ENCODE measurements at places on chromosomes 12 and 14.

GRCh38 chr12:85996280-85996679 is 122.2 kb downstream of the NTS start:
- no peak for DNase-seq

- DNase-seq = no peak
Measured at GRCh38 chr14:57302883-57303282, 34.1 kb downstream of the AP5M1 start.

- no peak for DNase-seq
Measured at GRCh38 chr14:30355431-30355913, 203.5 kb upstream of the G2E3 start.

DNA sequence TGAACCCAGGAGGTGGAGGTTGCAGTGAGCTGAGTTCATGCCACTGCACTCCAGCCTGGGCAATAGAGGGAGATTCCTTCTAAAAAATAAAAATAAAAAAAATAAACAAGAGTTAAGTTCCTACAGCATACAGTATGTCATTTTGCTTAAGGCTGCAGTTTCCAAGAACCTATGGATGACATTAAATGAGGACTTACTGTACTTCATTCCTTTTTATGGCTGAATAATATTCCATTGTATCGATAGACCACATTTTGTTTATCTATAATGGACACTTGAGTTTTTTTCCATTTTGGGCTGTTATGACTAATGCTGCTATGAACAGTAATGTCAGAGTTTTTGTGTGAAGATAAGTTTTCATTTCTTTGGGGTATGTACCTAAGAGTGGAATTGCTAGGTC is 17.4 kb downstream of the RASAL1 start:
- DNase-seq = no peak

DNA sequence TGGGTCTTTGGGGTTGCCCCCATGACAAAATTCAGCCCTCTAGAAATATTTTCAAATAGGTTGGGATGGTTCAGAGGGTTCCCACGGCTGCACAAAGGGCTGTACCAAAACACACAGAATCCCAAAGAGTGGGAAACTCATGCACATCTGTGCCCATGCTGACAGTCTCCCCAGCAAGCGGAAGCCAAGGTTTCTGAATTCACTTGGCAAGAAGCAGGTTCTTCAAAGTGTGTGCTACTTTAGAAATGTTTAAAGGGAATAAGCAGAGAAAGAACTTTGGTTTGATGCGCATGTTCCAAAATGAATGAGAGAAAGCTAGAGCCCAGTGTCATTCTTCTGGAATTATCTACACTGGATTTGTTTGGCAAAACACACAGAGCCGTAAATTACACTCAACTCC is 46.7 kb downstream of the FOXN3 start:
- no peak for DNase-seq

DNA sequence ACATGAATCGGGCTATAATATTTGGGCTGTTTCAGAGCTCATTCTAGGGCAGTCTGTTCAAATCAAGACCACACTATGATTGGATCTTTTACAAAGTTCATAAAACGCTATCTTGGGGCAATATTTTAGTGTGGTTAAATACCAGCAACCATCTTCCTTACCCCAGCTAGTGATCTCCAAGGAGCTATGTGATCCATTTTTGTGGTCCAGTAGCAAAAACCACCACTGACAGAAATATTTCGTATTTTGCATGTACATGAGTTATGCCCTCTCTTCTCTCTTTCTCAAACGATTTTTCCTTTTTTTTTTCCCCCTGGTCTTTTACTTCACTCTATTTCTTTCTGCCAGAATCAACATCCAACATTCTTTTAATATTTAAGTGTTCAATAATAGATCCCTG is 280.6 kb upstream of the KITLG start:
- DNase-seq = no peak

DNA sequence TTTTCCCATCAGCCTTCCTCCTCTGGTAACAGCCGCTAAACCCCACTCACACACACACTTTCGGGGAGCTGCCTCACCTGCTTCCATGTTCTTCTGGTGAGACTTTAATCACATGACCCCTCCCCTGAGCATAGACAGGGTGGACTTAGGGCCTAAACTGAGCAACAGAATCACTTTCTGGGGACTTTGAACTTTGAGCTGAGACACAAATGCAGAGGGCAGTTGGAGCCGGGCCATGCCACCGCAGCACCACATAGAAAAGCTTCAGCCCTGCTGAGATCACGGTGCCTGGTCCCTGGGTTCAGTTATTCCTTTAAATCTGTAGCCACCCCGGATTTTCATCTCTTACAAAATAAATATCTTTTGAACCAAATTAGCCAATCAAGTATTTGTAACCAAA is 18.4 kb upstream of the MAP3K9 start:
- DNase-seq = no peak

DNA sequence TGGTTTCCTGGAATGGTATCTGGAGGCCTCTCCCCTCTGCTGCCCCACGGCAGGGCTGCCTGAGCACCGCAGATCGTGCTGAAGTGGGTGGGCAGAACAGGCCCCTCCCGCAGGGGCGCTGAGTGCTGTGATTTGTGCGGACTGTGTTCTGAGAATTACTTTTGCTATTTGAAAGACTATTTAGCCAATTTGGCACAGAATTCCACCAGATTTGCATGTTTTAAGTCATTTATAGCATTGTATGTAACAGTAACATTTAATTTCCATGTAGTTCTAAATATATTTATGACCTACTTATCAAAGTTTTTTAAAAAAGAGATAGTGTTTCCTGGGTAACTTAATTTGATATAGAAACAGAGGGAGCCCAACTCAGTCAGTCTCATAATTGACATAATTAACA is 55.3 kb downstream of the TNFAIP2 start:
- no peak for DNase-seq

DNA sequence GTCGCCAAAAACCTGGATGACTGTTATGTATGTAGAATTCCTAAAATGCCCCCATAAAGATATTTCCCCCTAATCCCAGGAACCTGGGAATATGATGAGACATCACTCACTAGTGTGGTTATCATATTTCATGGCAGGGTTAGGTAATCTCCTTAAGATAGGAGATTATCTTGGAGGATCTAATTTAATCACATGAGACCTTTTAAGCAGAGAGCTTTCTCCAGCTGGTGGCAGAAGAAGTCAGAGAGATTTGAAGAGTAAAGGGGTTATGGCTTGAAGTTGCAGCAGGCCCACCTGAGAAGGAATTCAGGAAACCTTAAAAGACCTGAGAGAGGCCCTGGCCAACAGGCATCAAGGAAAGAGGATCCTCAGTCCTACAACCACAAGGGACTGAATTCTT is 53.6 kb downstream of the DYRK2 start:
- no peak for DNase-seq

DNA sequence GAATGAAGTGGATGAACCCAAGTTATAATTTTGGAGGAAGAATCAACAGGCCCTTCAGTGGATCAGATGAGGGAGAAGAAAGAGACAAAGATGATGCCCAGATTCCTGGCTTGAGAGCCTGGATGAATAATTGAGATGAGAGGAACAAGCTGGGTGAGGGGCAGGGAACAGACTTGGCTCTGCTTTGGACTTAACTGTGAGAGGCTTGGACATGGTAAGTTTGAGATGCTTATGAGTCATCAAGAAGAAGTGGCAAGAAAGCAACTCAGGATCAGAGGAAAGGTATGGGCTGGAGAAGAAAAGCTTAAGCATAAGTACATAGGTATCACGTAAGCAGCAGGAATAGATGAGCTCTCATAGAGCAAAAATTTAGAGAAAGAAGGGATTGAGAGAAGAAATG is 55.3 kb downstream of the FIGNL2 start:
- DNase-seq = no peak

- no peak for DNase-seq
Measured at GRCh38 chr12:179131-179884, 34.6 kb downstream of the SLC6A12 start.

GRCh38 chr14:54730156-54730961 is 163.4 kb downstream of the SAMD4A start:
- DNase-seq = no peak
